Amniotic epithelial cell (primary cell): ENCODE measurements at places on chromosomes 6 and 20.

GRCh38 chr6:126685182-126685581 lies 345.3 kb downstream of the CENPW start:
- no peak for DNase-seq

DNA sequence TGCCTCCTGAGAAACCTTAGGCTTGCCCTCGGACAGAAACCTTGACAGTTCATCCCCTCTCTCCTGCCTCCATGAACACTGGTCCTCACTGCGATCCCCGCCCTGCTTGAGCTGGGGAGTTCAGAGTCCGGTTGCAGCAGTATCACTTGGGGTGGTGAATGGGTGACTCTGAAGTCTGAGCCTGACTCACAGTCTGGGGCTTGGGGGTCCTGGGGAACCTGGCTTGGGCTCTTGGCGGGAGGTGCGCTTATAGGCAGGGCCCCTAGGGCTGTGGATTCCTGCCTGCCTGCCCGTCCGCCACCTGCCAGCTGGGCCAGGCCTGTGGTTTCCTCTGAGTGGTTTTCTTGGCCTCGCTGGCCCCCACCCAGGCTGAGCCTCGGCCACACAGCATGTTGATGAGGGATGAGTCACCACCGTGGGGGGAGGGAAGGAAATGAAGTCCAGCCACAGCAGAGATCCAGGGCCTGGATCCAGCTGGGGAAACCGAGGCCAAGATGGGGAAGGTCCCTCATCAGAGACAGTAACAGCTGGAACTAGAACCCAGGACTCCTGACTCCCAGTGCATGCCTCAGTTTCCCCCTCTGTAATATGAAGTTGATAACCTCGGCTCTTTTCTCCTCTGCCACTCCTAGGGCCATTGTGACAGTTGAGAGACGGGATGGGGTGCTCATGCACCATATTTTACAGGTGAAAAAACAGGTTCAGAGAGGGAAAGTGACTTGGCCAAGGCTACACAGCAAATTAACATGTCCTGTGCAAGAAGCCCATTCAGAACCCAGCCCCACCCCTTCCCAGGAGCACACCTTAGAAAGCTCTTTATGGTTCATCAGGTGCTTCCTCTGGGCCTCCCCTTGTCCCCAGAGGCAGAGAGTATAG lies 9.2 kb downstream of the FOXS1 start:
- DNase-seq: peak; percentile 85

- peak; percentile 17 for DNase-seq
These were observed 64.2 kb upstream of the FLRT3 start for GRCh38 chr20:14401479-14402138.

GRCh38 chr6:25302677-25303128 lies 23.5 kb downstream of the CARMIL1 start:
- peak; percentile 82 for DNase-seq

DNA sequence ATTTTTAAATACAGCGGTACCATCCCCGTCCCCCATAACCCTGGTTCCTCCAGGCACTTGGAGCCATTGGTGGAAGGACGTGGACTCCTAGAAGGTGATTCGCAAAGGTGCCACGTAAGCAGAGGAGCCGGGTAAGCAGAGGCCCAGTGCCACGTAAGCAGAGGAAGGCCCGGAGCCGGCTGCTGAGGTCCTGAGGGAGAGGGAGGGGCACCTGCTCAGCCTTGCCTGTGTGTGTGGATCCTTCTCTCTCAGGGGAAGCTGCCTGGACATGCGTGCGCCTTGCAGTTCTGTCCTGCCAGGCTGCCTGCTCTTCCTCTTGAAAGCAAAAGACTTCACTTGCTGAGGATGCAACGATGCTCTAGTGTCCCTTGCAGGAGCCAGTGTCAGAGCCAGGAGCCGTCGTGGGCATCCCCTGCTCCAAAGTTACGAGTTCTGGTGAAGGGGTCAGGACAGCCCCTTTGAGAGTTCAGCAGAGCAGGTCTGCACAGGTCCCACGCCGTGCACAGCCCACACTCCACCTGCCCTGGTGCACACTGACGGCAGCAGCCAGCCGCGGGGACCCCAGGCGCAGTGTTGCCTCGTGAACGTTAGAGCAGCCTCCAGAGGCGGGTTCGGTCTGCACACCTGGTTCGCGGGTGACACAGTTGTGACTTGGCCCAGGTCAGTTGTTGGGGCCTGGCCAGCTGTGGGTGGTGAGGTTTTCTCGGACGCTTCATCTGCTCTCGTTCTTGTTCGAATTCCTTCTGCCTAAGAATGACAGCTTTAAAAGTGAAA lies 1.9 kb upstream of the NKAIN4 start:
- no peak for DNase-seq
